HFFc6 (cell line): ENCODE measurements at places on chromosomes 4 and X. TPM values are rescaled to one million over a fixed set of nuclear protein-coding genes. Genes with fewer than 3 reads are reported as not detected.

CCNG2 gene
- 19.1 to 24.9 TPM (median 19.5 TPM) in 3 replicates for total RNA-seq

BCLAF3 gene
- 4.7 to 5.0 TPM (median 4.8 TPM) in 3 replicates for total RNA-seq

AFM gene
- total RNA-seq: not detected in 3 replicates

NXF2B gene
- not detected in 3 replicates for total RNA-seq

GPR173 gene
- 1.6 to 3.1 TPM (median 2.9 TPM) in 3 replicates for total RNA-seq

GRIA3 gene
- total RNA-seq: 18.5 to 20.4 TPM (median 18.9 TPM) in 3 replicates

CXCL6 gene
- total RNA-seq: 0.12 to 0.16 TPM in 2 of 3 replicates, not detected in the other

MAGEA2 gene
- not detected in 2 replicates for total RNA-seq

COL4A6 gene
- 0.14 to 0.18 TPM (median 0.16 TPM) in 3 replicates for total RNA-seq

- peaks cover 1% of the 10 kb centered on the region for H3K27me3 ChIP-seq
- no peaks in the 10 kb centered on the region for H3K36me3 ChIP-seq
- H3K4me1 ChIP-seq: no peaks in the 10 kb centered on the region; the same call in 1 of the 2 replicates
- DNase-seq: no peak
Measured at GRCh38 chrX:12890467-12890866, 16.0 kb upstream of the TLR8 start.

DNA sequence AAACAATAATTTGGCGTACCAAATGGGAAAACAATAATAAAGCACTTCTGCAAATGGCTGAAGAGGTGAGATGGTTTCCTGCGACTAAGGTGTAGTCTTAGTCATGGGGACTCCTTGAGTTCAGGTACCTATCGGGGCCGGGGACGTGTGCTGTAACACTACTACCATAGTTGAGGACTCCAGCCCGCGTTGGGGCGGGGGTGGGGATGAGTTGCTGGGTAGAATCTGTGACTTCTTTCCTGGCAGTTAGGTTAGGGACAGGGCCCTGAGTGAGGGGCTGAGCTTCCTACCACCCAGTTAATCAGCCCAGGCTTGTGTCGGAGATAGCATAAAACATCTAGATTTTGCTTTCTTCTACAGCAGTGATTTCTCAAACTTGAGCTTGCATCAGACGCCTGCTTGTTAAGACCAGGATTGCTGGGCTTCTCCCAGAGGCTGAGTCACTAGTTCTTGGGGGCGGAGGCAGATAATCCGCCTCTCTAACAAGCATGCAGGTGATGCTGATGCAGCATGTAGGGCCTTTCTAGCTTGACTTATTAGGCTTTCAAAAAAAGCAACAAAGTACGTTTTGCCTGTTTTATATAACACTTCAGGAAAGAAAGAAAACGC is 30.2 kb downstream of the RBBP7 start:
- H3K4me1 ChIP-seq: peaks cover 48% of the 10 kb centered on the region
- H3K4me3 ChIP-seq: no peak overlapping the region
- H3K27me3 ChIP-seq: no peaks in the 10 kb centered on the region
- H3K27ac ChIP-seq: peak overlapping the region; percentile 83
- H3K36me3 ChIP-seq: peaks cover 13% of the 10 kb centered on the region

- H3K4me3 ChIP-seq: peak overlapping the region; percentile 74
- peak overlapping the region; percentile 97 for H3K27ac ChIP-seq
- no peaks in the 10 kb centered on the region for H3K36me3 ChIP-seq
- DNase-seq: peak; percentile 88
- peaks cover 2% of the 10 kb centered on the region; the same call in 1 of the 2 replicates for H3K27me3 ChIP-seq
Measured at GRCh38 chrX:39808471-39808917, 289.3 kb downstream of the BCOR start.

DNA sequence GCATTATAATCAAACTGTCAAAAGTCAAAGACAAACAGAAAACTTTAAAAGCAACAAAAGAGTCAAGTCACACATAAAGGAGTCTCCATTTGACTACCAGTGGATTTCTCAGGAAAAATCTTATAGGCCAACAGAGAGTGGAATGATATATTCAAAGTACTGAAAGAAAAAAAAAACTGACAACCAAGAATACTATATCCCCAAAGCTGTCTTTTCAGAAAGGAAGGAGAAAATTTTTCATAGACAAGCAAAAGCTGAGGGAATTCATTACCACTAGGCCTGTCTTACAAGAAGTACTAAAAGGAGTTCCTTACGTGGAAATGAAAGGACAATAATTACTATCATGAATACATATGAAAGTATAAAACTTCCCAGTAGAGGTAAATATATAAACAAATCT is 39.0 kb downstream of the SLC10A7 start:
- H3K27ac ChIP-seq: no peak overlapping the region
- H3K36me3 ChIP-seq: peaks cover 29% of the 10 kb centered on the region
- H3K27me3 ChIP-seq: no peaks in the 10 kb centered on the region
- H3K4me1 ChIP-seq: no peaks in the 10 kb centered on the region; the same call in 1 of the 2 replicates
- DNase-seq: no peak
- no peak overlapping the region for H3K4me3 ChIP-seq

DNA sequence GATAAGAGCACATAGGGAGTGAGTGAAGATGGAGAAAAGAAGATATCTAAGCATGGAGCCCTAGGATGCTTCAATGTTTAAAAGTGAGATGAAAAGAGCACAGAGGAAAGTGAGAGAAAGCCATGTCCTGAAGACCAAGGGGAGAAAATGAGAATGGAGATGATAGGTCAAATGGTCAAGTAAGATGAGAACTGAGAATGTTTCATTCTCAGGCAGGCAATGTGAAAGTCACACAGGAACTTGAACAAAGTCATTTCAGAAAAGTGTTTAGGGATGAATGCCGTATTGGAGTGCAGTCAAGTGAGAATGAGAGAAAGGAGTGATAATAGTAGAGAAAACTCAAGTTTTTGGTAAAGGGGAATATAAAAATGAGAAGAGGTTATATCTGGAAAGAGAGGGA is 148.7 kb upstream of the PTCHD1 start:
- H3K36me3 ChIP-seq: no peaks in the 10 kb centered on the region
- H3K27me3 ChIP-seq: no peaks in the 10 kb centered on the region; the same call in 1 of the 2 replicates
- no peak for DNase-seq

DNA sequence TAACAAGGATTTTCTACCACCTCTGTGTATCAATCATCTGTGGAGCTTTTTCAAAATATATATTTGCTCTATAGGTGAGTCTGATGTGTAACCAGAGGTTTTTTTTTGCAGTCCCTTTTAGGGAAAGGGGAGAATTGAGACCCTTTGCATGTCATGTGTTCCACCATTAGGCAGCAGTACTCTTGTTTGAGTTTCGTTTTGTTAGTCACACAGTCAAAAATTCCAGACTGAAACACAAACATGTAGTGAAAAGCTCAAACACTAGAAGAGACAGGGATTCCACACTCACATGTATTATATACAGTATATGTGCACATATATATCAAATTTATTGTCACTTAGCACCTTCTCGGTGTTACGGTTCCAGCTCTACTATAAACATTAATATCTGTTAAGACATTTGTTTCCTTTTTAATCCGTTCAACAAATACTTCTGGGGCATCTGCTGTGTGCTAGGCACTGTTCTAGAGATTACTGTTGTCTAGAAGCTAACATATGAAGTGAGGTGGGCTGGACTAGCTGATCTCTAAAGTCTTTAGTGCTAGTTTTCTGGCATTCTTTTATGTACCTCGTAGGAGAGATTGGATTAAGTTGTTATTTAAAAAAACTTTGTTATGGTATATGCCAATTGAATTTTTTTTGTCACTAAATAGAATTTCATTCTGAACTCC is 5.5 kb downstream of the USP9X start:
- peaks cover 57% of the 10 kb centered on the region for H3K4me1 ChIP-seq
- DNase-seq: no peak
- H3K27me3 ChIP-seq: peaks cover 3% of the 10 kb centered on the region; the same call in 1 of the 2 replicates
- no peak overlapping the region; the same call in 1 of the 2 replicates for H3K4me3 ChIP-seq
- no peak overlapping the region for H3K27ac ChIP-seq

DNA sequence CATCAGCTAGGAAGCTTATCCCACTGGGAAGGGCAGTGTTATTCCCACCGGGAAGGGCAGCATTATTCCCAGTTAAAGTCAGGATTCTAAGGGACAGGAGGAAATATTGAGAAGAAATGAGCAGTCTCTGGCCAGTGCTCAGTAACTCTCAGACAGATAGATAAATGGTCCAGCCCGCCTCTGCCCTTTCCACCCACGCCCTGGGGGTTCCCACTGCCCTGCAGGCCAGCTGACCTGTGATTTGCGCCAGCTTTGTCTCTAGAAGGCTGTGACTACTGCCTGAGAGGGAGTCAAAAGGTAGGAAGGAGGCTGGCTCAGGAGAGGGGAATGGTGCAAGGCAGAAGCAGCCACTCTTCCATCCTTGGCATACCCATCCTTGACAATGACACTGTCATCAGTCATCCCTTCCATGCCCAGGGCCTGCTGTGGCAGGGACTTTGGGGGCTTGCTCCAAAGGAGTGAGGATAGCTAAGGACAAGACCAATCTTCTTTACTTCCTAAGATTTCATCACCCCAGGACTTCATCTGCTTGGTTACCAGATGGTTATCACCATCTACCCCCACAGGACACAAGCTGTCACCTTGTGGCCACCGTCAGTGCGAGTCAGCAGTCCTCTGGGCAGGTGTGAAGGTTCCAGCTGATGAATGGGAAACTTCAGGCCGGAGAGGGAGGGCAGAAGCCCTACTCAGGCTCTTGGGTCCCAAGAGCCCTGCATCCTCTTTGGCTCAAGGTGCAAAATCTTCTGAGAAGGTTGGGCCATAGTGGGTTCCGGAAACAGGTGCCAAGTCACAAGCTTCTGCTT is 49.5 kb downstream of the SEPSECS start:
- no peak overlapping the region for H3K27ac ChIP-seq
- H3K4me3 ChIP-seq: no peak overlapping the region
- peaks cover 26% of the 10 kb centered on the region for H3K27me3 ChIP-seq
- no peak for DNase-seq
- no peaks in the 10 kb centered on the region for H3K36me3 ChIP-seq

GRCh38 chr4:13706716-13707115 is 79.2 kb upstream of the BOD1L1 start:
- peaks cover 43% of the 10 kb centered on the region for H3K4me1 ChIP-seq
- H3K27ac ChIP-seq: no peak overlapping the region
- no peak for DNase-seq
- peaks cover 5% of the 10 kb centered on the region; the same call in 1 of the 2 replicates for H3K27me3 ChIP-seq
- H3K36me3 ChIP-seq: no peaks in the 10 kb centered on the region; the same call in 1 of the 2 replicates
- H3K4me3 ChIP-seq: no peak overlapping the region

DNA sequence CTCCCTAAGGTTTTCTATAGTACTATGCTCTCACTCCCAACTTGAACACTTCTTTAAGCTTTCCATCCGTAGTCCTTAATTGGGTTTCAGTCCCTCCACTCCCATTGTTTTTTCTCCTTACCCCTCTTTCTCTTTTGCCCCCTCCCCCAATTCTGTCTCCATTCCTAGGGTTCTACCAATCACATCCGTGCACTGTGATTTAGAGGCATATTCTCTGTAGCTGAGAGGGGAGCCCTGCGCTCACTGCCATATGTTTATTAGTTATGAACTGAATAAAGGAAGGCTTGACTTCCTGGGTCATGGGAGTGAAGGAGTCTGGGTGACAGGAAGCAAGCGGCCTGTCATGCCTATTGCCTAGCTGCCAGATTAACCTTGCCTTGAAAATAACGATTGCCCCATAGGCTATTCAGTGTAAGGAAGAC is 471 bp downstream of the MCTS1 start:
- peak overlapping the region; percentile 99 for H3K27ac ChIP-seq
- DNase-seq: peak; percentile 36
- no peaks in the 10 kb centered on the region for H3K36me3 ChIP-seq
- peaks cover 2% of the 10 kb centered on the region; the same call in 1 of the 2 replicates for H3K27me3 ChIP-seq
- H3K4me1 ChIP-seq: peaks cover 12% of the 10 kb centered on the region; the same call in 1 of the 2 replicates
